ENCODE measurements at places on chromosomes 3 and 15.

DNA sequence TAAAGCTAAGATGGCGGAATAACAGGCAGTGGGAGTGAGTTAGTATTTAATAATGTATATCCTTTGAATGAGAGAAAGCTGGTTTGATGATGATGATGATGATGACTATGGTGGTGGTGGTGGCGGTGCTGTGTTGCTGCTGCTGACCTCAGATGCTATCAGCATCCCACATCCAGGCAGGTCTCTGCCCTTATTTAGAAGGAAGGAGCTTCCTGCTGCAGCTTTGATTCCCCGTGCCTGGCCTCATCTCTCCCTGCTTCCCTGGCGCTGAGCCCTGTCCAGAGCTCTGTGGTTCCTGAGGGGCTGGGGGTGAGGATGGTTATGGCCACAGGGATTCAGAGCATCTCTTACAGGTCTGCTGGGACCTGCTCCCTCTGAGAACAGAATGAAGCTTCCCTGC, 73.1 kb downstream of the RAB11A start:
- no peaks in the 10 kb centered on the region for H3K36me3 ChIP-seq
- H3K27ac ChIP-seq, result no peak overlapping the region
- no peaks in the 10 kb centered on the region for H3K4me1 ChIP-seq
- no peaks in the 10 kb centered on the region for H3K27me3 ChIP-seq
- no peak for DNase-seq

GRCh38 chr3:134350861-134351311, 23.4 kb downstream of the AMOTL2 start:
- peaks cover 6% of the 10 kb centered on the region for H3K36me3 ChIP-seq
- H3K4me1 ChIP-seq, result no peaks in the 10 kb centered on the region
- no peak for DNase-seq
- H3K27me3 ChIP-seq, result no peaks in the 10 kb centered on the region

GRCh38 chr15:69953051-69953450, 144.7 kb downstream of the TLE3 start:
- H3K27ac ChIP-seq, result no peak overlapping the region
- no peaks in the 10 kb centered on the region for H3K4me1 ChIP-seq
- no peaks in the 10 kb centered on the region for H3K27me3 ChIP-seq
- no peak for DNase-seq
- no peaks in the 10 kb centered on the region for H3K36me3 ChIP-seq

DNA sequence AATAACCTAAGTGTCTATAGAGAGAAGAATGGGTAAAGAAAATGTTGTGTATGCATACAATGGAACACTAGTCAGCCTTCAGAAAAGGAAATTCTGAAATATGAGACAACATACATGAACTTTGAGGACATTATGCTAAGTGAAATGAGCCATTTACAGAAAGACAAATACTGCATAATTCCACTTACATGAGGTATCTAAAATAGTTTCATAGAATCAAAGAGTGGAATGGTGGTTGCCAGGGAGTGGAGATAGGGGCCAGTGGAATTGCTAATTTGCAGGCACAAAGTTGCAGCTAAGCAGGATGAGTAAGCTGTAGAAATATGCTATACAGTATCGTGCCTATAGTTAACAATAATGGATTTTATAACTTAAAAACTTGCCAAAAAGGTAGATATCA, 779.6 kb upstream of the ARPP21 start:
- no peak overlapping the region for H3K4me3 ChIP-seq
- H3K4me1 ChIP-seq, result peaks cover 25% of the 10 kb centered on the region
- peak; percentile 13 for DNase-seq
- no peak overlapping the region for H3K27ac ChIP-seq
- no peaks in the 10 kb centered on the region for H3K36me3 ChIP-seq
- no peaks in the 10 kb centered on the region for H3K27me3 ChIP-seq

GRCh38 chr15:71291723-71292122, 176.5 kb downstream of the THSD4 start:
- H3K36me3 ChIP-seq, result no peaks in the 10 kb centered on the region
- H3K27me3 ChIP-seq, result no peaks in the 10 kb centered on the region
- H3K27ac ChIP-seq, result no peak overlapping the region

GRCh38 chr15:75785771-75786574, 57.3 kb upstream of the UBE2Q2 start:
- peaks cover 53% of the 10 kb centered on the region for H3K27me3 ChIP-seq
- no peak overlapping the region for H3K27ac ChIP-seq
- no peaks in the 10 kb centered on the region for H3K36me3 ChIP-seq
- peak; percentile 21 for DNase-seq
- peak overlapping the region; percentile 2 for H3K4me3 ChIP-seq
